ENCODE measurements at places on chromosomes 2 and 18.

DNA sequence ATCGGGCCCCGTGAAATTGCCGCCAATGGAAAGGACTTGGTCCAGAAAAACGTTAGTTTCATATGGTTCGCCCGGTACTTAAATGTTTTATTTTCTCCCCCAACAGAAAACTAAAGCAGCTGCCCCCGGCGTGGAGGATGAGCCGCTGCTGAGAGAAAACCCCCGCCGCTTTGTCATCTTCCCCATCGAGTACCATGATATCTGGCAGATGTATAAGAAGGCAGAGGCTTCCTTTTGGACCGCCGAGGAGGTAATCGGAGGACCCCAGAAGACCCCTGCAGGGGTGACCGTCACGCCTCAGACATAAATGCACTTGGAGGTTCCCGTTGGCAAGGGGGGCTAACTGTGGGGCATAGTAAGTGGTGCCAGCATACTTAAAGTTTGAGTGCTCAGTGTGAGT, 742 bp downstream of the RRM2 start:
- no peak for DNase-seq

DNA sequence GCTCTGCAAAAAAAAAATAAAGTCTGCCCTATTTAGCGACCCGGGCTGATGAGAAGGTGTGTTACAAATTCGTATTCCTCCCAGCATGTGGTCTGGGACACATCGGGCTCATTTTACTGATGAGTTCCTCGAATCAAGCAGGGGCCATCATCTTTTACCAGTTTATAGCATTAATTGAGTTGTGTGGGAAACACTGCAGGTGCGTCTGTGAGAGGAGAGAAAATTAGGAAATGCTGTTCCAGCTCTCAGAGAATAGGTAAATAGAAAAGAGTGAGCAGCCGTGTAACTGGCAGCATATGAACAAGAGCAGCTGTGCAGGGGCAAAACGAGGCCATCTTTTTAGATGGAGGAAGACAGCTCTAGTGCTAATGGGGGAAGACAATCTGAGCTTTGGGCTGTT, 216.7 kb downstream of the SETBP1 start:
- DNase-seq, result no peak

DNA sequence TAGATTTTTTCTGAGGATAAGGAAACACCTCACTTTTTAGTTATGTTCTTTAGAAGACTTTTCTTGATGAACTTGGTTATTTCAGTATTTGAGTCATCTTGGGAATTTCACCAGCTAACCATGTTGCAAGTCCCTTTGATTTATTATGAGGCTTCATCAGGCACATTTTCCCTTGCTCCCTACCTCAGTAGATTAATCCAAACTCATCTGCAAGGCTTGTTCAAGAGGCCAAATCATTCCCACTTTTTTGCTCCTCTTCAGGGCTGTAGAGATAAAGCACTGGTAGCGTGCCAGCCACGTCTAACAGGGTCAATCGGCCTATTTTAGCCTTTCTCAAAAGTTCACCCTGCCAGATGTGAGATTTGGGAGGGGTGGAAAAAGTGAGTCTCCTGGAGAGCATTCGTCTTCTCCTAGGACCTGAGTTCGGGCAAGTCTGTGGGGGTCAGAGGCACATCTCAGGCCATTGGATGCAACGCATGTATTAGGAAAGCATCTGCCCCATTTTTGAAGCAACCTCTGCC, 120.3 kb downstream of the RDH14 start:
- no peak for DNase-seq

GRCh38 chr18:70127359-70127758, 78.1 kb downstream of the RTTN start:
- DNase-seq, result no peak

GRCh38 chr2:20568501-20569463, 82.1 kb downstream of the HS1BP3 start:
- no peak for DNase-seq

DNA sequence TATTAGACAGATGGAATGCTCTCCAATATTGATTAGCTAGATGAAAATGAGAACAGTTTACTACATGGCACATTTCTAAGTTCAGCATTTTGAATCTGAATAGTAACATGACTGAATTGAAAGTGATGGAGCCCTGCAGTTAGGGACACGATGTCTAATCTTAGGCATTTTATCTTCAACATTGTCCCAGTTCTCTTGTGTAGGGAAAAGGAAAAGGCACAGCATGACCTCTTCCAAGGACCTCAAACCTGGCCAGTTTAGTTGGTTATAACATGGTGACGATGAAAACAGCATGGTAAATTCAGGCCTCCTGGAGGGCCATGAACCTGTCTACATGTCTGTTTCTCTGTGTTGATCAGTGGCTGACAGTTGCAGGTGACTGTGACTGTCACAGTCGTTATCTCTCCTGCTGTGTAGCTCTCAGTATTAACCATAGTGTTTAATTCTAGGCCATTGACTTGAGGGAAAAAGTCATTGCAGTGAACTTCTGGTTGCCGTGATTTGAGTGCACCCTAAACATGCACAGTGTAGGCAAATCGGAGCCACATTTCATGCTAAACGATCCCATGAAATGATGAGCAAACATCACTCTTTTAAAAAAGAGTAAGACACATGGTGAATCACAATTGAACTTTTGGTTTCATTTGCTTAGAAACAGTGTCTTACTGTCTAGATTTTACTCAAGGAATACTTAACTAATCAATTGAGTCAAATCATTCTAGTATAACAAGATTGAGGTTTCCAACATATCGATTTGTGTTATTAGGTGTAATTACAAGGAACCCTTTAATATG, 129.7 kb downstream of the PHLPP1 start:
- DNase-seq, result no peak

DNA sequence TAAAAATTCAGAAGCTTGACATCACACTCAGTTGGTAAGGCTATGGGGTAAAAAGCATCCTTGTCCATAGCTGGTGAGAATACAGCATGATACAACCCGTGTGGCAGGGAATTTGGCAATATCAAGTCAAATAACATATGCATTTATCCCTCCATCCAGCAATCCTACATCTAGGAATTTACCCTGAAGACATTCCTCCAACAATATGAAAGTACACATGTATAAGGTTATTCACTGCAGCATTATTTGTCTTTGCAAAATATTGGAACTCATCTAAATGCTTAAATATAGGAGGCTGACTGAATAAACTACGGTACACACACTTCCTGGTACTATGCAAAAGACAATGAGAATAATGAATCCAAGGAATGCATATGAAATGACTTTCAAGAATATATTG, 101.0 kb downstream of the MEP1B start:
- DNase-seq, result no peak

DNA sequence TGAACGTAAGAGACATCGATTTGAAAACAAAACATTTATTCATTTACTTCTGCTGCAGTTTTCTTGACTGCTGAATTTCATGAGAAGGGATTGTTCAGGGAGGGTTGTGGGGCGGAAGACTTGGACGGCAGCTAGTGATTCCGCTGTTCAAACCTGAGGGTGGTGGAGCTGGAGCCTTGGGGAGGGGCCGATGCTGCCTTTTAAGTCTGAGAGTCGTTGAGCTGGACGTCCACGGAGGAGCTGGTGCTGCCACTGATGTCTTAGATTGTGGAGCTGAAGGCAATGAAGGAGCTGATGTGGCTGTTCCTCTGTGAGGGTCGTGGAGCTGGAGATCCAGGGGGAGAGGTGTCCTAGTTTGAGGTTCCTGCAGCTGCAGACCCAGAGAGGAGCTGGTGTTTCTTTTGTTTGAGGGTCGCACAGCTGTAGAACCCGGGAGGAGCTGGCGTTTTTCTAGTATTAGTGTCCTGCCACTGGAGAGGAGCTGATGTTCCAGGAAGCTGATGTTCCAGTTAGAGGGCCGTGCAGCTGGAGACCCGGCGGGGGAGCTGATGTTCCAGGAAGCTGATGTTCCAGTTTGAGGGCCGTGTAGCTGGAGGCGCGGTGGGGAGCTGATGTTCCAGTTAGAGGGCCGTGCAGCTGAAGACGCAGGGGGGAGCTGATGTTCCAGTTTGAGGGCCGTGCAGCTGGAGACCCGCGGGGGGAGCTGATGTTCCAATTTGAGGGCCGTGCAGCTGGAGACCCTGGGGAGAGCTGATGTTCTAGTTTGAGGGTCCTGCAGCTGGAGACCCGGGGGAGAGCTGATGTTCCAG, 150.9 kb downstream of the RTP5 start:
- DNase-seq, result peak; percentile 65

DNA sequence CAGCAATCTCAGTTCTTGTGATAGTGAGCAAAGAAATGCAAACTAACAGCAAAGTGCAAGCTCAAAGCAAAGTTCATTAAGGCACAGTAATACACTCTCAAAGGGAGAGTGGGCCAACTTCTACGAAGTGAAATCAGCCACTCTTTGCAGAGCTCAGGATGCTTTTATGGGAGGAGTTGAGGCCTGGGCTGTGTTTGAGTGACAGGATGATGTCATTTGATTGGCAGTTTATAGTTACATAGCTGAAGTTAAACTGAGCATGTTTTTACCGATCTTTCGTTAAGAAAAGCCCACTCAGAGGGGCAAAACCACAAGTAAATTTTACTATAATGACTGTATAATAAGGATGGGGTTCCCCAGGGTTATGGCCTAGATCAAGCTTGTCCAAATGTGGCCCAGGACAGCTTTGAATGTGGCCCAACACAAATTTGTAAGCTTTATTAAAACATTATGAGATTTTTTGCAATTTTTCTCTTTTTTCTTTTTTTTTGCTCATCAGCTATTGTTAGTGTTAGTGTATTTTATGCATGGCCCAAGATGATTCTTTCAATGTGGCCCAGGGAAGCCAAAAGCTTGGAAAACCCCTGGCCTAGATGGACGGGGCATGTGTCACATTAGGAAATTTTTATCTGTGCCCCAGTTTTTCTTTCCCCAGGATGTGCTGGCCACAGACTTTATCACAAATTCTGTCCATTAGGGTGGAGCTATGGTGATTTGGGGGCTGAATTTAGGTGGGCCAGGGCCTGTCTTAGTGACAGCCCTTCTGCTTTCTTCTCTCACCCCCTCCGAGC, 8.3 kb upstream of the DNAH7 start:
- DNase-seq, result no peak

GRCh38 chr2:172613040-172613439, 57.1 kb downstream of the PDK1 start:
- DNase-seq, result no peak

GRCh38 chr2:201542291-201542690, 90.8 kb downstream of the STRADB start:
- DNase-seq, result no peak

DNA sequence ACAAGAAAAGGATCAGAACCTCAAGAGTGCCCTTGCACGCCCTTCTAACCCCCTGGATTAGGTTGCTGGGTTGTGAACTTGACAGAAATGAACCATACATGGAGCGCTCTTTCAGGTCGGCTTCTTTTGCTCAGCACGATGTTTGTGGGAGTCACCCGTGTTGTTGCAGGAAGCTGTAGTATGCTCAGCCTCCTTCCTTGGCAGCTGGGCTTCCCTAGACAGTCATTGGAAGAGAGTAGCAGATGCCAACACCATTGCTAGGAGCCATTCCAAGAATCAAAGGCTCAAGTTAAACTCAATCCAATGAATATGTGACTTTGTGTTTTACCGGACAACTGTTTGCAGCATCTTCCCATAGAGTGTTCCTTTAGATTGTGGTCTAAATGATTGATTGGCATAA, 47.0 kb downstream of the RAB12 start:
- DNase-seq, result no peak

- DNase-seq, result no peak
These were observed 35.3 kb downstream of the MEIS1 start for GRCh38 chr2:66470199-66470598.

DNA sequence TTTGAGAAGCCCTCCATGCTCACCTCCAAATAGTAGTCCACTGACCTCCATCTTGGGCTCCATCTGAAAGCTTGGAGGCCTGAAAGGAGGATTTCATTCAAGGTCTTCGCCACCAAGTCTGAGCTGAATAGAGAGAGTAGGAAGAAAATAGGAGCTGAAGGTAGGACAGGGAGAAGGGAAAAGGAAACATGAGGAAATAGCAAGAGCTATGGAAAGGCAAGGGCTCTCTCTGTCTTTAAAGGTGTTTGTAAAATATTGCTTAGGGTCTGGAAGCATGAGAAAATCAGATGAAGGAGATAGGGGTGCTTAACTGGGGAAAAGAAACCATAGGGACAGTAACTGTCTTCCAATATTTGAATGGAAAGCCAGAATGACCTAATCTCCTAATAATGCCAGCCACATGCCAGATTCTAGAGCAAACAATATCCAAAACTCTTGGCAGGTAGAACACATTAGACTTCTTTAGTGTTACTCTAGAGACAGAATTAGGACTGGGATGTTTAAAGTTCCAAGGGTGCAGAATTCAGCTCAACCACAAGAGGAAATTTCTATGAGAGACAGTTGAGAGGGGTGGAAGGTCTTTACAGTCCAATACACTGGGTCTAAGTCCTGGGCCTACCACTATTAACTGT, 67.4 kb downstream of the NAB1 start:
- no peak for DNase-seq

GRCh38 chr2:88452565-88452905, at the start of gene FOXI3:
FOXI3 (minus strand) TSS chr2:88452693; CDS start chr2:88452535, 158 bp downstream.
- DNase-seq, result no peak

DNA sequence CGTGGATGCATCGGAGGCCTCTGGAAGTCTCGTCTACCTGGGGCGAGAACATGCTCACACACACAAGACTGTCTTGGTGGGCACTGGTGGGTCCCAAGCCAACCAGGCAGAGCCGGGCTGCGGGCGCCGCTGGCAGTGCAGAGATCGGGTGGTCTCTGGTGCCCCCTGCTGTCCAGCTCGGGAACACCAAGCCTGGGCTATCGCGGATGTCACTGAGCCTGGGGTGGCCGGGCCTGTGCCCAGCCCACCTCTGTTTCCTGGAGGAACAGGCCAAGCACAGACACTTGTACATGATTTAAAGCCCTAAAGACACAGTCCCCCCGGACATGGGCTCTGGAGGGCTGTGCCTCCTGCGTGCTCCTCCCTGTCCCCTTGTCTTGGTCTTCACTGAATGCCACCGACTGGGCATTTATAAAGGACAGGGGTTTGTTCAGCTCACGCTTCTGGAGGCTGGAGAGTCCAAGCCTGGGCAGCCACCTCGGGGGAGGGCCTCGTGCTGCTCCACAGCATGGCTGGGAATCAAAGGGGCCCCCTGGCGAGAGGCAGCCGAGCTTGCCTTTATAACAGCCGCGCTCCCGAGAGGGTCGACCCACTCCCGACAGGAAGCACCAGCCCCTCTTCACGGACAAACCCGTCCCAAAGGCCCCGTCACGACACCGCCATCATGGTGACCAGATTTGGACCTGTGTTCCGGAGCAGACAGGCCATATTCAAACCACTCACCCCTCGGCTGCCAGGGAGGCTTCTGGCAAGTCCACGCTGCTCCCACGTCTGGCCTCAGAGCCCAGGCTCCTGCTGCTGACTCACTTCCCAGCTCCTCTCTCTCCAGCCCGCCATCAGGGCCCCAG, 3.6 kb upstream of the OTOS start:
- DNase-seq, result no peak

All from smooth muscle cell of the brain vasculature (primary cell).